ENCODE measurements at places on chromosomes 2 and 18.

- DNase-seq, result no peak
Measured at GRCh38 chr2:47040651-47041050, 114.5 kb downstream of the STPG4 start.

DNA sequence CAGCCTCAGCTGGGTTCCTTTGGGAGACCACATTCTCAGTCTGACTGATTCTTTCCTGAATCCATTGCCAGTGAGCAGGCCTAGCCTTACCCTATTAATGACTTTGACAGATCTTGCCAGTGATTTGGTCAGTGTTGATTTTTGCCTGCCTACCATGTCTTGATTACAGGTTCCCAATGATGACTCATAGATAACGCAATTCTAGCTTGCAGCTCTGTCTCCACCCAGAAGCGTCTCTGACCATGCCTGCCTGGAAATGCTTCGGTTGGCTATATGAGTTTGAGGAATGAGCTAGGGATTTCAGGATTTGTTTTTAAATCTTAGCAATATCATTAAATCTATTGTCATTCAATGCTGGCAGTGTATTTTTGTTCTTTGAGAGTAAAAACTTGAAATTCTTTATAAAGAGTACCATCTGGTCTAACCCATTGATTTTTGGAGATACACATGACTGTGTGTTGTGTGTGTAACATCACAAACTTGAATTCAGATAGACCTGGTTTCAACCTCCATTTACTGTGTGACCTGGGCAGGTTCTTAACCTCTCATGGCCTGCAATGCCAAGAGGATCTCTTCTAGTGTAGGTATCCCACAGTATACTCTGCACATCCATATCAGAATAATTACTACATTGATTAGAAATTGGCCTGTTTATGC lies 57.0 kb downstream of the CCDC150 start:
- no peak for DNase-seq

- DNase-seq, result no peak
Measured at GRCh38 chr2:84556190-84556589, 39.9 kb downstream of the DNAH6 start.

DNA sequence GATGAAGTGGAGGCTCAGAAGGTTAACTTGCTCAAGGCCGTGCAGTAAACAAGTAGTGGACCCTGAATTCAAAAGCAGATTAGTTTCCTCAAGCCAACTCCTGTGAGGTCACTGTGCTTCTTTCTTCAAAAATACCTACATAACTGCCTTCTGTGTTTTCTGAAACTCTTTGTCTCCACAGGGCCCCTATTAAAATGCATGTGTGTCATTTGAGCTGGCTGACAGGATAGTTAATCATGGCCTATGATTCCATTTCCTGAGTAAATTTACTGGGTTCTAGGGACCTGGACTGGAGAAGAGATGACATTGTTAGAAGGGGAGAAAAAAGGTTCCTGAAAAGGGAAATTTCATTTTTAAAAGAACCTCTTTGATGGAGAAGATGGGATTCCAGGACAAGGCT lies 12.9 kb upstream of the DTNA start:
- DNase-seq, result no peak

DNA sequence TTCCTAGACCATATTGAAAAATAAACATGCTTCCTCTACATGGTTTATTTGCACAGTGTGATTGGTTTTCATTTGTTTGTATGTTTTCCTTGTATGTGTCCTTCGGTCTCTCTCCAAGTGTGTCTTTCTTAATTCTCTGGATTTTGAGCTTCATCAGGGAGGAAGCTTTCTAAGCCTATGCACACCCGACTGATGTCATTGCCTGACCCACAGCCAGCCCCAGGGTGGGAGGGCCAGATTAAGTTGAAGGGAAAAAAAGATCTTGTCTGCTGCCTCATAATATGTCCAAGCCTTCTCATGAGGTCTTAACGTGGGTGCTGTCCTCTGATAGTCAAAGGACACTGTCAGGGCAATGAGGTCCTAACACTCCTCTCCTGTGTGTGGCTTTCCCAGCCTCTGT lies 115.2 kb downstream of the MARCHF4 start:
- DNase-seq, result no peak

GRCh38 chr2:147712051-147712450 lies 132.8 kb upstream of the ACVR2A start:
- no peak for DNase-seq

DNA sequence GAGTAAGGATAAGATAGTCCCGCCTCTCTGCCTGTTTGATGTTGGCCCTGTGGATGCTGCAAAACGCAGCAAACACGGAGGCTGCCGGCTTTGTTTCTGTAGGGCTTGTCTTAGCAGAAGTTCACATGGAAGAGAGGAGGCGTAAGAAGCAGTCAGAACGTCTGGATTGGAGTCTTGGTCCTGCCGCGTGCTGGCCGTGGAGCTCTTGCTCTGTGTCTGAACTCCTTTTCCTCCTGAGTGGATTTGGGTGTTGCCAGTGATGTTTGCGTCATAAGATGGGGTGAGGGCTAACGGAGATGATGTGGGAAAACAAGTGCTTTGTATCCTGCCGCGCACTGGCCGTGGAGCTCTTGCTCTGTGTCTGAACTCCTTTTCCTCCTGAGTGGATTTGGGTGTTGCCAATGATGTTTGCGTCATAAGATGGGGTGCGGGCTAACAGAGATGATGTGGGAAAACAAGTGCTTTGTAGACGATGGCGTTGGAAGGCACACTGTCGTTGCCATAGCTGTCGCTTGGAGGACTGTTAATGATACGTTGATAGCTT lies 240.9 kb downstream of the AGAP1 start:
- no peak for DNase-seq

- DNase-seq, result no peak
Measured at GRCh38 chr18:55262021-55262560, 302.8 kb upstream of the CCDC68 start.

DNA sequence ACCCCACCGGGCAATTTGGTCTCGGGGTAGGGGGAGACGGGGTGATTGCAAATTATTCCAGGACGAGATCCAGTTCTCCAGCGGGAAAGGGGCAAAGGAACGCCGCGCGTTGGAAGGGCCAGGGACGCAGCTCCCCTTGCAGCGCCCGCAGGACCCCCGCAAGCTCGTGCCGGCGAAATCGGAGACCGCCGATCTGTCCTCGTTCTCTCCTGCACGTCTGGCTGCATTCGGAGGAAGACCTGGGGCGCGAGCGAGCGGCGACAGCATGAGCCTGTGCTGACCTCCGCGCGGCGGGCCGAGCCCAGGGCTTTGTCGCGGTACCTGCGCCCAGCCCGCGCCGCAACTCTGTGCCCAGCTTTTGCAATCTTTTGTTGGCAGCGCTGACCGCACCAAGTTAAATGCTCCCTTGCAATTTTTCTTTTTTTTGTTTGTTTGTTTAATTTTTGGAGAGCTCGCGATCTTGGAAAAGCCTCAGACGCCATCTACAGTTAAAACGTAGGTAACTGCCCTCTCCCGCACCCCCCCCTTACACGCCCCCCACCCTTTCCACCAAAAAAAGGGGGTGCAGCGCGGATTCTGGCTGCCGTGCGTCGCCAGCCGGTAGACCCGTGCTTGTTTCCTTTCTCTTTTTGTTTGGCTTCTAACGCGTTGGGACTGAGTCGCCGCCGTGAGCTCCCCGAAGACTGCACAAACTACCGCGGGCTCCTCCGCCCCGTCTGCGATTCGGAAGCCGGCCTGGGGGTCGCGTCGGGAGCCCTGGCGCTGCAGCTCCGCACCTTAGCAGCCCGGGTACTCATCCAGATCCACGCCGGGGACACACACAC lies 667 bp downstream of the TRIB2 start:
- DNase-seq, result peak; percentile 48

DNA sequence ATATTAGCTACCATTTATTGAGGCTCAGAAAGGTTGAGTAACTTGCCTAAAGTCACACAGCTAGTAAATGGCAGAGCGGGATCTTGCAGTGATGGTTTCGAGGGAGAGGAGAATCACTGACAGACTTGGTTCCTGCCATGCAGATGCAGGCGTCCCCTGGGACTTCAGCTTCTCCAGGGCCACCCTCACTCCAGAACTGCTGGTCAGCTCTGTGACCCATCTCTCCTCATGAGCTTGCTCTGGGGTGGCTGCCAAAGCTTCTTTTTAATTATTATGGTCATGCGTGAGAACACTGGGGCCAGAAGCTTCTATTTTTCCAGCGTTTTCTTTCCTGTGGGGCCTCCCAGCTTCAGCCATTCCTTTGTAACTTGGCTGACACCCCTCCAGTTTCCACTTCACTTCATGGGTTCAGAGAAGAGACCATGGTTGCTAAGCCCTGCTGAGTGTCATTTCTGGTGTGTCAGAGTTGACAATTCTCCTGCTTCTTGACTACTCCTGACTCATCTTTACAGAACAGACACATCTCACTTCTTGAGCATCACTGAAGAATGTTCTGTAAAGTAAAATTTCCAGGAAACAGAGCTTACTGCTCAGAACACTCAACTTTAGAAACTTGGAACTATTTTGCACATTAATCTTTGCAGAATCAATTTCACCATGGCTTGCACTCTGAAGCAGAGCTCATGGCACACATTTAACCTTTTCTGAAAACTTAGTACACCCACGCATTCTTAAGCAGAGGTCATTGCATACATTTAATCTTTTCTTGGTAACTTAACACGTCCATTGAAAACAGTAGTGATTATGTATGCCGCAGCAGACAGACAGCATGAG lies 70.4 kb downstream of the IL1R2 start:
- no peak for DNase-seq

DNA sequence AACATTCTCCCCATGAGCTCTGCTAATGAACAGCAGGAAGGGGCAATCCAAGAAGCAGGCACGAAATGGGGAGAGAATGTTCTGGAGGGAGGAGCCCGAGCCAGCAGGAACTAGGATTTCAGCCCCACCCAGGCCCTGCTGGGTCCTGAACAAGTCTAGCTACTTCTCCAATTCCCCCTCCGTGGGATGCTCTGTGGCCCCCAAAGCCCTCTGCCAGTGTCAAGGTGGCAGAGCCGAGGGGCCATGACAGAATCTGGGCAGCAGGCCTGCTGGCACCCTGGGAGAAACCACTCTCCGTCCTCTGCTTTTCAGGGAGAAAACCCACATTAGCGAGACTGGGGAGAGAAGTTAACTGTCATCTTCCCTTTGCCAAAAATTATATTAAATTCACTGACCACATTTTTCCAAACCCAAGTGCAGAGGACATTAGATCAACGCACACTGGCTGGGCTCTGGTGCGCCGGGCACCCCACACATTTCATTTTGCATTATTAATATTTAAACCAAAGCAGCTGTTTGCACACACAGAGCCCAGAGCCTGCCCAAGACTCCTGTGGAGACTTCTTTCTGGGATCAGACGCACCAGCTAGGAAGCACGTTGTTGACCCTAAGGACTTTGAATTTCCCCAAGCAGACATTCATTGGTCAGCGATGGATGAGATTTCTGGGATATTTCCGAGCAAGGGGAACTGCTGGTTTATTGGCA lies 80.2 kb upstream of the PKDCC start:
- no peak for DNase-seq

GRCh38 chr18:77118256-77119090 lies 14.1 kb downstream of the MBP start:
- DNase-seq, result no peak

- DNase-seq, result no peak
Measured at GRCh38 chr18:5516841-5517240, 27.0 kb downstream of the EPB41L3 start.

GRCh38 chr2:210007895-210008294 lies 5.5 kb downstream of the RPE start:
- DNase-seq, result no peak

DNA sequence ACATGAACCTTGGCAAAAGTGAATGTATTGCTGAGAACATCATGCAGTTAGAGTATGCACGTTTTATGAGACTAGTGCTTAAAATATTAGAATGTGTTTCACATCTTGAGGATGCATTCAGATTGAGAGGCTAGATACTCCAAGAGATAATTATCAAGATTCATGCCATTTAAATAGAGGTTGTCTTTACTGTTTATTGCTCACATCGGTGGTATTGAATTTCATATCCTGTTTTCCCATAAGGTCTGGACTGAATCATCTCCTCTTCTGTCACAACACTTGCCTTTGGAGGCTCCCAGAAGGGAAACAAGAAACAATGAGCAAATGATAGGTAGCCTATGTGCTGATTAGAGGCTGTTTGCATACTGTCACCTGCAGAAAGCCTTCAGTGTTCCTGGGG lies 83.8 kb downstream of the CLHC1 start:
- no peak for DNase-seq

GRCh38 chr18:39571511-39571910 lies 2005.9 kb upstream of the CELF4 start:
- DNase-seq, result no peak

DNA sequence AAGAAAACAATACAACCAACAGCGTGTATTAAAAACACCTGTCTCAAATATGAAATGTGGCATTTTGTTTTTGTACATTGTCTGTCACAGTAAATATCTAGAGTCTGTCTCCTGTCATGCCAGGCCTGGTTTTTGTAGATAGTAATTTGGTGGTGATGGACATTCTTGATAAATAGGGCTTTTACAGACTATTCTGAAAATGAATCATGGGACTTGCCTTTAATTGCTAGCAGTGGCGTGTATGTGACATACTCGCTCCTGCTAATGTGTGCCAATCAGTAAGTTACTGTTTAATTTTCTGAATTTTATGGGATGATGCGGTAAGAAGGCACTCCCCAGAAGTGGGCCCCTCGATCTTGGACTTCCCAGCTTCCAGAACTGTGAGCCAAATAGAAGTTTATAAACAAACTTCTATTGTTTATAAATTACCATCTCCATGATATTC lies 83.7 kb downstream of the TANC1 start:
- DNase-seq, result no peak

DNA sequence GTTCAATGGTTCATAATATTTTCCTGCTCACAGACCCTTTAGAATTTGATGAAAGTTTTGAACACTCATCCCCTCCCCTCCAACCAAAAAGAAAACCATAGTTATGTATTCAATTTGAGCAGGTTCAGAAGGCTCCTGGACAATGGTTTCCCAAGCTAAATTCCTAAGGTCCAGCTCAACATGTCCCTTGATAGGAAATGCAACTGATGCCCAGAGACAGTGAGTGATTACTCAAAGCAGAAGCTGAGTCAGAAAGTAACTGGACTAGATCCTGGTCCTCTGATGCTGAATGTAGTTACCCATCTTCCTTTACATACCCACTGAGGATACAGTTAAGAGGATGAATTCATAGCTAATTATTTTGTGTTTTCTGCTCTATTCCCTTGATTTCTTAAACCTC lies 218.9 kb upstream of the NCKAP5 start:
- no peak for DNase-seq

GRCh38 chr2:69099541-69099940 lies 86.6 kb downstream of the ANTXR1 start:
- DNase-seq, result no peak

- DNase-seq, result no peak
Measured at GRCh38 chr2:120902592-120902991, 166.9 kb downstream of the GLI2 start.

All from stimulated activated CD4-positive, alpha-beta T cell treated with anti-CD3 and anti-CD28 coated beads, Interleukin-2, amount 100 ng/mL, for 4 hours (primary cell).